ENCODE measurements at places on chromosomes 4 and X.

DNA sequence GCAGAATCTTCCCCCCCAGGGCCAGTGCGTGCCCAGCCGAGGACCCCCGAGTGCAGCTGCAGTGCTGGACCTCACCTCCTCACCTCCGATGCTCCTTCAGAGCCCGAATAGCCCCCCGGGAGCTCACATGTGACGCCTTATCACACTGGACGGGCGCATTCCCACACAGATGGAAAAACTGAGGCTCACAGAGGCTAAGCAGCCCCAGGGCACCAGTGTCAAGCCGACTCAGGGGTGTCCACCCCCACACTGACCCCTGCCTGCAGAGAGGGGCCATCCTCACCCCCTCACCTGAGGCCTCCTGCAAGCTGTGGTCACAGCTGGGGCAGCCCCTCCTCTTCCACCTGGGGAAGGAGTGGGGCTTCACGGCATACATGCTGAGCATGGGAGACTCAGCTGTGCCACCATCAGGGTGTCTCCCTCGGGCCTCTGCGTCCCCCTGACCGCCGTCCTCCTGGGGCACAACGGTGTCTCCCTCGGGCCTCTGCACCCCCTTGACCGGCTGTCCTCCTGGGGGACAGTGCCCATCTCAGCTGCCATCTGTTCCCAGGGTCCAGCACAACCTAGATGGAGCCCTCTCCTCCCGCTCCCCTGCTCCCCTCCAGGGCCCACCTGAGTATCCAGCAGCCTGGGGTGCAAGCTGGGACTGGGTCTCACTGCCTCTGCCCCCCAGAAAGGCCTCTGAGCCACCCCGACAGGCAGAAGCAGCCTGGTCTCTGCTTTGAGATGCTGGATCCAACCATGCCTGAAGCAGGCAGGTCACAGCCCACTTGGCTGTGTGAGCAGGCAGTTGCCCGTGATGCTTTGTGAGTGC is 85.3 kb upstream of the NKX1-1 start:
- DNase-seq: no peak

- no peak for DNase-seq
Observed at GRCh38 chrX:46716796-46717195, 42.1 kb downstream of the SLC9A7 start.

- no peak for DNase-seq
Observed at GRCh38 chr4:62474802-62475201, 1274.7 kb downstream of the ADGRL3 start.

DNA sequence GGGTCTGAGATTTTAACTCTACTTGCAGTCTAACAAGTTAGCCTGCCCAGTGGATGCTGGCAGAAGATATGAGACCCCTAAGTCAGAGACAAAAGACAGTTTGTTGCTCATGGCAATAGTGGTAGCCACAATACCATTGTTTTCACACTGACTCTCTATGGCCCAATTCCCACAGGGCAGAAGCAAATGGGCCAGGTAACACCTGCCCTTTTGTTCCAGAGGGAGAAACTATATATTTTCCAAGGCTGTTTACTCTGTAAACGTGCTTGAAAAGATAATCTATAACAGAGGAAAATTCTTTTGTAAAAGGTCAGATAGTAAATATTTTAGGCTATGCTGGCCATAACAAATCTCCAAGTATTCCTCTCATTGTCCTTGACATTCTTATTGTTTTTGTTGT is 57.2 kb upstream of the NPNT start:
- no peak for DNase-seq

GRCh38 chrX:40581336-40581920 is 658 bp downstream of the ATP6AP2 start:
- DNase-seq: no peak

- no peak for DNase-seq
Observed at GRCh38 chr4:41069257-41069656, 145.1 kb downstream of the APBB2 start.

DNA sequence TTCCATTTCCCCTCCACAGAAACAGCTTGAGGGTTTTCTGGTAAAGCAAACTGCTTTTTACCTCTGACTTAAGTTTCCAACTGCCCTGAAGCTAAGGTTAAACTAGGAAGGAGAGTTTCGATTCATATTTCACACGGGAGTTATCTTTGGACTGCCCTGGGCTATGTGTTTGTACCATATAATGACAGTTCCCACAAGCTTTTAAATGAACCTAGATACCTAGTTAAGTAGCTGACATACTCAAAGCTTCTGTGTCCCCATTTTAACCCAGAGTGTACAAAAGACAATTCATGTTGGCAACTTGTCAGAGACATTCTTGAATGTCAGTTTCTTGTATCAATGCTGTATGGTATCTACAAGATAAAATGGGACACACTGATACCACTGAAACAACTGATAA is 1296.6 kb upstream of the IGFBP7 start:
- DNase-seq: no peak

- DNase-seq: no peak
Observed at GRCh38 chr4:7328913-7329638, 105.7 kb downstream of the PSAPL1 start.

DNA sequence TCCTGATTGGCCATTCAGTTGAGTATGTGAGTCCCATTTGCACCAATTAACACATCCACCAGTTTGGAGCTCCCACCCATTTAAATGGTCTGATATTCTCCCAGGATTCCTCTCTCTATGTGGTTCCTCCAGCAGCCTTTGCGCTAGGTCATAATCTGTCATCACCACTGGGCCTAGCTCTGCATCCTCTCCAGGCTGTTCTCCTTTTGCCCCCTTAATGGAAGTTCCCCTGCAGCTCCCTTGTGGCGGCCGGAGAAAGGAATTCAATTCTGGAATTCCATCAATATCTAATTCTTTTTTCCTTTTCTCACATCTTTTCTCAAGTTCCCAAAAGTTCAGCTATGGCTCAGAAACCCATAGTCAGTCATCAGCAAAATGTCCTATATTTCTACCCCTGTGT is 2184.4 kb upstream of the AGA start:
- no peak for DNase-seq

- no peak for DNase-seq
Observed at GRCh38 chr4:17765514-17766286, 15.7 kb downstream of the FAM184B start.

DNA sequence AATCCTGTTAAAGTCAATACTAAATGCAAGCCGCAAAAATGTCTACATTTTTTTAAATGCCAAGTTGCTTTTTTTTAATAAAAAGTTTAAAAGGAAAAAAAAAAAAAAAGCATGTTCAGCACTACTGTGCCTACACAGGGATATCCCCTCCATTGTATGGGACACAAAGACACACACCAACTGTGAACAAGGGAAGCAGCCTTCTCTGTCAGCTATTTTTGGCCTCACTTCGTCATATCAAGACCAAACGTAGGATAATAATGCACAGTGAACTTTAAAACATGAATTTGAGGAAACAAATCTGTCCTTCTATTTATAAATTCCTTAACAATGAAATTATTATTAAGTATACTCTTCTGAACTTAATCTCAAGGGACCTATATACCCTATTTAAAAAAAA is 4.4 kb downstream of the FBXW7 start:
- no peak for DNase-seq

DNA sequence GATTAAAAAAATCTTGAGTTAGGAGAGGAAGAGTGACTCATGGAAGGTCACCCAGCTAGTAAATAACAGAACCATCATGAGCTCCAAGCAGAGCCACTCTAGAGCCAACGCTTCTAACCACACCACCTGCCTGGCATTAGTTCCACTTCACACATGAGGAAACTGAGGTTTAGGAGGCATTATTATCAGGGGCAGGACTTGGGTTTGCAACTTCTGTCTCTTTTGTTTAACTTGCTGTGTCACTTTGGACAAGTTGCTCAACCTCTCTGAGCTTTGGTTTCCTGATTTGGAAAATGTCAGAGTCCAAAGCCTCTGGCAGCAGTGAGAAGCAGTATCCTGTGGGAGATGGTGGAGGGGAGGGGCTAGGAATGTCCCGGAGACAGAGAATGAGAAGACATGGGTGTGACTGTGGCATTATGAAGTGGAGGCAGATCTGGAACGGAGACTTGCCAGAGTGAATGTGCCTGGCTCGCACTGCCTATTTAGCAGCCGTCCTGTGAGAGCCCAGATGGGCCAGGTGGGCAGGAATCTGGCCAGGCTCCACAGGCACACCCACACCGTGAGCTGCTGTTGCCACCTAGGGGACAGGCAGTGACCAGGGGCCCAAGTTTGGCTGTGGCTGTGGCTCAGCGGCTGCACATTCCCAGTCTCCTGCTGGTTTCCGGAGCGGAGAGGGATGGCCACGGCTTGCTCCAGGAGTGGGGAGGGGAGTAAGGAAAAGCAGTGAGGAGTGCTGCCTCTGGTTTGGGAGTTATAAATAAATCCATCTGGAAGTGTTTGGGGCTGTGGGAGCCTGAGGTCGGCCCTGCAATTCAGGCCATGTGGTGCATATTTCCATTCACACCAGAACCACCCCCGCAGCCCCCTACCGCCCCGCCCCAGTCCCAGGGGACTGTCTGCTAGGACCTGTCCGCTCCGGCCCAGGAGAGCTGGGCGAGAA is 93.4 kb downstream of the NHSL2 start:
- no peak for DNase-seq

GRCh38 chr4:184280591-184281071 is 63.0 kb upstream of the ENPP6 start:
- no peak for DNase-seq

DNA sequence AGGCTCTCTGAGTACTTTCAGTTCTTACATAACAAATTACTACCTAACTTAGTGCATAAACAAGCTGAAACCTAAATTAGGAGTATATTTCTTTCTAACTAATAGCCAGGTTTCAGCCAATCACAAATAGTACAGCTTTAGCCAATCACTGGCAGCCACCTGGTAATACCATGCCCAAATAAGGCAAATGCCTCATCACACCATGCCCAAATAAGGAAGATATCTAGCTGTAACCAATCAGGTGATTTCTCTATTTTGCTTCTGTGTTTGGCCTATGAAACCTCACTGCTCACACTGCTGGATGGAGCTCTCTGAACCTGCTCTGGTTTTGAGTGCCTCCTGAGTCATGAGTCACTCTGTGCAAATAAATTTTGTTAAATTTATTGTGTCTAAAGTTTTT is 113.5 kb downstream of the DDIT4L start:
- DNase-seq: no peak

GRCh38 chrX:9992724-9993123 is 25.6 kb downstream of the CLDN34 start:
- no peak for DNase-seq

GRCh38 chr4:113276464-113277170 is 227.2 kb downstream of the ANK2 start:
- DNase-seq: no peak

GRCh38 chrX:80293354-80293753 is 126.9 kb upstream of the TENT5D start:
- no peak for DNase-seq

- no peak for DNase-seq
Observed at GRCh38 chr4:3293401-3294391, 875 bp downstream of the RGS12 start.

DNA sequence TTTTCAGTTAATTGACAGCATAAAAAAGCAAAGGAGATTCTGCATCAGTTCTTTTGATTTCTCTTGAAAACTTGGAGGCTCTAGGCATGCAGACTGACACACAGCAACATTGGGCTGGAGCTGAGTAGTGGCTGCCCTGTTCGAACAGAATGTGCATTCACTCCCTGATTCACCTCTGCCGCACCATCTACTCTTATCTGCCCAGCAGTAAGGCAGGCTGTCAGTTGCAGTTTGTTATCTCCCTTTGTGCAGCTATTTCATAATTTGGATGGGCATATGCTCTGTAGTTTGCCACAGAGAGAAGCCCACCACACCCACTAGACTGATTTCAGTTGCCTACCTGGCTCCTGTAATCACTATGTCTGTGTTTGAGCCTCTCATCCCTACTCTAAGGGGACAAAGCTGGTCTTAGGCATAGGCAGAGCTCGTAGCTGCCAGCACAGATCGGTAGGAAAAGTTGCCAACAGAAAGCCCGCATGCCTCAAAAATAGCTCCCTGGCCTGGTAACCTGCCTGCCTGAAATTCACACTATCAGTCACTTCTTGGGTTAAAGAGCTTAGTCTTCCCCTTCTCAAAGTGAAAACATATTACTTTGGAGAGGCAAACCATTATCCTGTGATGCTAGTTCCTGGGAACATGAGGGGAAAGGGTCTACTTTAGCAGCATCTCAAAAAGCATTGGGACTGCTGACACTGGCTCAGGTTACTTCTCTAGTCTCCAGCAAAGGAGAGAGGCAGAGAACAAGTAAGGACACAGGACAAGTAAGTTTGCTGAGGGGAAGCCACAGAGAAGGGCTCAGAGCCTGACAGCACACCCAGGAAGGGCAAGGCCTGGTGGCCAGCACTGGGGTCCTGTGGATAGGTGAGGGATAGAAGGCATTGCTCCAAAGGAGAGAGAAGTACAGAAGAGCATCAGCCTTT is 75.9 kb upstream of the TMEM164 start:
- DNase-seq: no peak

- no peak for DNase-seq
Observed at GRCh38 chr4:15402146-15402545, 25.7 kb upstream of the C1QTNF7 start.

DNA sequence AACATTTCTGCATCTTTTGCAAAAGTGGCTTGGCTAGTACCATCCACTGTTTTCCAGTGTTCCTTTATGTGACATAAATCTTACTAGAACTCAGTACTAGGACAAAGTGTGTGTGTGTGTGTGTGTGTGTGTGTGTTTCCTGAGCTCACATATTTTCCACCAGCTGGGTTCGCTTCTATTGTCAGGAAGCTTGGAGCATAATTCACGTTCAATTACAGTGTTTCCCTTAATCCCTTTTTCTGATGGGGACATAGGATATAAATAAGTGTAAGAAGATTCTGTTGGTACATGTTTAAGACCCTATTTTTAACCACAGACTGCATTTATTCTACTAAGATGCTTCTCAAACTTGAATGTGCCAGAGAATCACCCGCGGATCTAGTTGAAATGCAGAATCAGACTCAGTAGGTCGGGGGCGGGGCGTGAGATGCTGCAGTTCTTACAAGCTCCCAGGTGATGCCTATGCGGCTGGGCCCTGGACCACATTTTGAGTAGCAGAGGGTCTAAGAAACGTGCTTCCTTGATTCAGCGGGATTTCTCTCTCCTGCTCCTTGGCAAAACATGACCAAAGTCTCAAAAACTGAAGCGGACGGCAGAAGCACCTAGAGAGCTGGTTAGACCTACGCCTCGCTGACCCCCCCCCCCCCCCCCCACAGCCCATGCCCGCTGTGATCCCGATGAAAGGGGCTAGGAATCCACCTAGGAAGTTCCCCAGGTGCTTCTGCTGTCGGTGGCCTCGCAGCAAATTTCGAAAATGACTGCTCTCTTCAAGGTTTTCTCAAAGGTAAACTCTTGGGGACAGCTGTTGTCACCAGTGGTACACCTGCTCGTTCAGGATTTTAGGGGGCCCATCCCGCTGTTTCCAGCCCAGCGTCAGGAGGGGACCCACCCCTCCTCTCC is 797 bp downstream of the CD99L2 start:
- no peak for DNase-seq

DNA sequence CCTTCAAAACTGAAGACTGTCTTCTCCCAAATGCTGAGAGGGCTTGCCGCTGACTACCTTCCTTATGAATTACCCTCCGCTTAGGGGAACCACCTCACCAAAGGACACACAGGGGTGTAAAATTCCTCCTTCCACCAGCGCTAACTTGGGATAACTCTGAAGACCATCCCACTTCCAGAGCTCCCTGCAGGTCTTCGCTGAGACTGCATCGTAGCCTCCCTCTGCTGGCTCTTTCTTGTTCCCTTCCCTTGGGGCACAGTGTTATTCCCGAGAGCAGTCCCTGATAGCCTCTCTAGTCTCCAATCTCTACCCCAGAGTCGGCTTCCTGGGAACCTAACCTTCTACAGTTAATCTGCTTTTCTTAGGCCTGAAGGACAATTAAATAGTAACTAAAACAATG is 725.5 kb upstream of the ATOH1 start:
- DNase-seq: no peak

GRCh38 chr4:181307824-181308223 is 935.4 kb upstream of the TENM3 start:
- DNase-seq: no peak

Data from iPS DF 6.9 (cell line).